ENCODE measurements at places on chromosomes 12 and 14.
A peak's percentile ranks its signal among the peaks of the same experiment; 100 is the strongest.

GRCh38 chr14:70884595-70885342 lies 22.5 kb upstream of the PCNX1 start:
- DNase-seq, result no peak

GRCh38 chr12:46888568-46888967 lies 62.8 kb upstream of the SLC38A4 start:
- no peak for DNase-seq

DNA sequence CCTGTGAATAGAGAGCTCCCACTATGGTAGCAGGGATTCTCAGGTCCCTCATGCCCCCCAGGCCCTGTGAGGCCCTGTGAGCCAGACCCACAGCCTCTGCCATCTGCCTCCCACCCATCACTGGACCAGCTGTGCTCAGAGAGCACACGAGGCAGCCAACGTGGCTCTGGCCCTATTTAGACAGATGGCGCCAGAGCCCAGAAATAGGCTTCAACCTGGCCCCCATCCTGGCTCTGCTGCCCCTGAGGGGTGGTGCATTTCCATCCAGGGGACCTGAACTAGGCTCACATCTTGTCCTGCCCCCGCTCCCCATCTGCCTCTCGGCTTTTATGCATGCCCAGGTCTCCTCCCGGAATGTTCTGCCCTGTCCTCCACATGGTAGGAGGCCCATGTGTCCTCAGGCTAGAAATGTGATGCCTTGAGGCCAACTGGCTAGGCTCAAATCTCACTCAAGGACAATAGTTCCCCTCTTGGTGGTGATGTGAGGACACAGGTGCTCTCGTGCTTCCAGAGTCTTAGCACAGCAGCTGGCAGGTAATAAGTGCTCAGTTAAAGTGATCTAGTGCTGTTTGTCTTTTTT lies 18.9 kb downstream of the TMEM63C start:
- no peak for DNase-seq

GRCh38 chr12:53726341-53726740 lies 911 bp downstream of the CALCOCO1 start:
- DNase-seq, result no peak

DNA sequence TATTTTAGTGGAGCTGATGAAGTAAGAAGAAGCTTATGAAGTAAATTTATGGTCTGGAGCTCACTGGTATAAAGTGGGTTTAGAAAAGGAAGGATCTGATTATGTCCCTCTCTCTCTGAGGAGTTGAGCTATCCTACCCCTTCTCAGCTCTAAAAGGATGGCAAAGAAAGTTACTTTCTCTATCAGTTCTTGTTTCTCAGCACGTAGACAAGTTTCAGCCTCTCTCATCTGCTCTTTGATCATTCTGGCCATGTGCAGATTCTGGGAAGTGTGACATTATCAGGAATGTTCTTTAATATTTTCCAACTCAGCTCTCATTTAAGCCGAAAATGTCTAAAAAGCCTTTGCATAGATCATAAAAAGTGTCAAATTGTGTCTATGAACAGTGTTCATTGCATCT lies 5.8 kb upstream of the EGLN3 start:
- DNase-seq, result no peak

DNA sequence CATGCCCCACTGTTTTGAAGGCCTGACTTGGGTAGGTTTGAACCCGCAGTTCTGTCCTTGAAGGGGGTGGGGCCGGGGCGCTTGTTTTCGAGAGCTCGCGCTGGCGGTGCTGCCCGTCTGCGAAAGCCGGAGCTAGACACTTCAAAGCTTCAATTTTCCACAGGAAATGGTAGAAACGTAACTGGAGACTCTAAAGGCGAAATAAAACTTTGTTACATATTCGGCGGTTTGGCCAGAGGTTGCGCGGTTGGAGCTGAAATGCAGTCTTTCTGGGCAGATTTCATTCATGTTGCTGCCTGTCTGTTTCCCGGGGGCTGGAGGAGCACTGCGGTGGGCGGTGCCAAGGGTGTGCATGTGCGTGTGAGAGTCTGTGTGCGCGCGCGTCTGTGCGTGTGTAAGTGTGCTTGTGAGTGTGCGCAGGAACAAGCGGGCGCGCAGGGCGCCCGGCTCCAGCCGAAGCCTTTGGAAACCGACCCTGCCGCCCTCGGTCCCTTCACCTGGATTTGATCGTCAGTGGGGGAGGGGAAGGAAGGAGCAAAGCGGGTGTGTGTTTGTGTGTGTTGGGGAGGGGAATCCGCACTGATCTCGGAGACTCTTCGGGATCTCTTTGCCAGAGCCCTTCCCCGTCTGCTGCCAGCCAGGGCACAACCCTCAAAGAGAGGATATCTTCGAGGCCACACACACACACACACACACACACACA lies 227.7 kb upstream of the CRY1 start:
- DNase-seq, result peak; percentile 66

DNA sequence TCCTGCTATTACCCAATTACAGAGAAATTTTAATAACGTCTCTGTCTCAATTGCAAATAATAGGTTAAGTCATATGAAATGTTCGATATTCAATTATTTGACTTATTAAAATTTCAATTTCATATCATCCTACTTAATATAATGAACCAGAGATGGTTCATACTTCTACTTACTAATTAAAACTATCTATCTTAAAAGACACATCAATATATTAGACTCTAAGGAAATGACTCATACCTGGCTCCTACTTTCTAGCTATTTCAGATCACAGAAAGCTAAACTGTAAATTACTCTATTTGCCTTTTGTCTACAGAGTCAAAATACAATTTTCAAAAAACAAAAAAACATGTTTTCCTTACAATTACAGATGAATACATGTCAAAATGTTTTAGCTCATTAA lies 99.6 kb downstream of the CAPZA3 start:
- no peak for DNase-seq

GRCh38 chr14:101508948-101509729 lies 52.2 kb upstream of the DIO3 start:
- no peak for DNase-seq

GRCh38 chr14:91144425-91145145 lies 30.7 kb downstream of the DGLUCY start:
- DNase-seq, result no peak

DNA sequence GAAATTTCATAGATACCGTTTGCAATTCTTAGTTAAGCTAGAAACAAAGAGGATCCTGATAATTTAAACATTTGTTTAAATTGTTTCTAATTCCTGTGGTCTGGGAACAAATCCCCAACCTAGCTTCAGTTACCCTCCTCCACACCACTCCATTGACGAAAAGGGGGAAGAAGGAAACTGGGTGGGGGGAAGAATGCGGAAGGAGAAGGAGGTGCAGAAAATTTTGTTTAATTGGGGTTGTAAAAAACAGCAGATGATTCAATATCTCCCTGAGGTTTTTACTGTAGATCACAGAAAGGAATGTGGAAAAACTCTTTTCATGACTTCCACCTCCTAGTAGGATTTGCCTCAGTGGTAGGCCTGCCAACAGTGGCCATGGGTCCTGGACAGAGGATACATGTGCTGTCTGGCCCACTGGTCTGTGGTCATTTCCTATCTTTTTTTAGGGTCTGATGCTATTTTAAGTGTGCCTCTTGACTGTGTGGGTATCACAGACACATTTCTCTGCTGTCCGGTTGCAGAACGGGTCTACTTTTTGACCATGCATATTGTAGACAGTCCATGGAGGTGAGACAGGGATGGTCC lies 122.9 kb upstream of the PCED1B start:
- DNase-seq, result no peak

DNA sequence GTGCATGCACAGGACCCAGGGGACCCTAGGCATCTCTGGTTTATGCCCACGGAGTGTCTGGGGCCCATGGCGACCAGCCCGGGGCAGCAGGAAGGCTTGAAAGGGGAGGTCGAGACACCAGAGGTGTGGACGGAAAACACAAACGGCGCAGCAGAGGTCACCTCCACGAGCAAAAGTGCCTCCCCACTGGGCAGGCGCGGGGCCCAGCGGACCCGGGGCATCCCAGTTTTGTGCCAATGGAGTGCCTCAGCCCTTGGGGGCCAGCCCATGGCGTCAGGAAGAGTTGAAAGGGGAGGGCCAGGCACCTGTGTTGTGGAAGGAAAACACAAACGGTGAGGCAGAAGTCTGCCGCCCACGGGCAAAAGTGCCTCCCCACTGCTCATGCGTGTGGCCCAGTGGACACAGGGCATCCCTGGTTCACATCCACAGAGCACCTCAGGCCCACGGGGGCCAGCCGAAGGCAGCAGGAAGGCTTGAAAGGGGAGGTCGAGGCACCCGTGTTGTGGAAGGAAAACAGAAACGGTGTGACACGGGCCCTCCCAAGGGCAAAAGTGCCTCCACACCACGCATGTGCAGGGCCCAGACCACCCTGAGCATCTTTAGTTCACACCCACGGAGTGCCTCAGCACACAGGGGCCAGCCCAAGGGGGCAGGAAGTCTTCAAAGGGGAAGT lies 378.8 kb downstream of the ALG10 start:
- DNase-seq, result no peak

- no peak for DNase-seq
Measured at GRCh38 chr12:75611041-75611440, 99.6 kb upstream of the KRR1 start.

Data from T-helper 9 cell (primary cell).